ENCODE measurements at places on chromosomes 16 and 17.

- DNase-seq = no peak
Measured at GRCh38 chr16:3321816-3322215, 16.5 kb downstream of the ZNF75A start.

- DNase-seq = no peak
Measured at GRCh38 chr16:48978501-48978900, 303.1 kb downstream of the CBLN1 start.

GRCh38 chr17:19368229-19368628 lies 5.7 kb upstream of the B9D1 start:
- peak; percentile 37 for DNase-seq

GRCh38 chr17:1612400-1612799 lies 16.2 kb downstream of the SLC43A2 start:
- DNase-seq = no peak

DNA sequence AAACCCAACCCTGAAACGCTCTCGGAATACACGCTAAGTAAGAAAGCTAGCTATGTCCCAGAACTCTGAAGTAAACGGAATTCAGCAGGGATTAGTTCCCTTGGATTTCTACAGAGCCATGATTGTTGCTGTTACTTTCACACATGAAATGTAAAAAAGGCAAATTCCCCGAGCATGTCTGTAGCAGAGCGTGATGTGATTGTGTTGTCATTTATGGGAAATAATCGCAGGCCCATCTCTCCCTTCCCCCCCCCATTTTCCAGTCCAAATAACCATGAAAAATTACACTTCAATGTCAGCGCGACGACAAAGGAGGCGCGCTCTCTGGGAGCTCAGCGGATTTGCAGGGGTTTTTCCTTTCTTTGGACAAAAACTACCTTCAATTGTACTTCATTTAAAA lies 209.0 kb downstream of the ZFHX3 start:
- no peak for DNase-seq

- DNase-seq = no peak
Measured at GRCh38 chr16:75506107-75506506, 10.9 kb upstream of the CHST6 start.

GRCh38 chr17:77491921-77492445 lies 351.2 kb downstream of the SEC14L1 start:
- no peak for DNase-seq

- DNase-seq = no peak
Measured at GRCh38 chr17:26775219-26775822, 518.6 kb upstream of the WSB1 start.

DNA sequence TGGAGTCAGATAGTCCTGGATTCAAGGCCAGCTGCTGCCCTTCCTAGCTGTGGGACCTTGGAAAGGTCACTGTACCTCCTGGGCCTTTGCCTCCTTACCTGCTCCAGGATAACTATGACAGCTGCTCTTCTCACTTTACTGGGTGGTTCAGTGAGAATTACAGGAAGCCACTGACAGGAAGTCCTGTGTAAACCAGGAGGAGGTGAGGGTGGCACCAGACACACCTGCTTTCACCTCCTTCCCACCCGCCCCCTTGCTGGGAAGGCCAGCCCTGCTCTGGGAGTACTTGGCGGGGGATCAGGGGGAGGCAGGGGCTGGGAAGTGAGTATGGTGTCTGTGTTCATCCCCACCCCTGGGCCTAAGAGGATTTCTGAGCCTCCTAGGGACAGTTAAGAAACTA lies 42.6 kb downstream of the CPNE2 start:
- no peak for DNase-seq

- no peak for DNase-seq
Measured at GRCh38 chr17:74779948-74780400, 3.8 kb upstream of the NAT9 start.

GRCh38 chr17:63279498-63280230 lies 166.4 kb downstream of the CYB561 start:
- peak; percentile 87 for DNase-seq

DNA sequence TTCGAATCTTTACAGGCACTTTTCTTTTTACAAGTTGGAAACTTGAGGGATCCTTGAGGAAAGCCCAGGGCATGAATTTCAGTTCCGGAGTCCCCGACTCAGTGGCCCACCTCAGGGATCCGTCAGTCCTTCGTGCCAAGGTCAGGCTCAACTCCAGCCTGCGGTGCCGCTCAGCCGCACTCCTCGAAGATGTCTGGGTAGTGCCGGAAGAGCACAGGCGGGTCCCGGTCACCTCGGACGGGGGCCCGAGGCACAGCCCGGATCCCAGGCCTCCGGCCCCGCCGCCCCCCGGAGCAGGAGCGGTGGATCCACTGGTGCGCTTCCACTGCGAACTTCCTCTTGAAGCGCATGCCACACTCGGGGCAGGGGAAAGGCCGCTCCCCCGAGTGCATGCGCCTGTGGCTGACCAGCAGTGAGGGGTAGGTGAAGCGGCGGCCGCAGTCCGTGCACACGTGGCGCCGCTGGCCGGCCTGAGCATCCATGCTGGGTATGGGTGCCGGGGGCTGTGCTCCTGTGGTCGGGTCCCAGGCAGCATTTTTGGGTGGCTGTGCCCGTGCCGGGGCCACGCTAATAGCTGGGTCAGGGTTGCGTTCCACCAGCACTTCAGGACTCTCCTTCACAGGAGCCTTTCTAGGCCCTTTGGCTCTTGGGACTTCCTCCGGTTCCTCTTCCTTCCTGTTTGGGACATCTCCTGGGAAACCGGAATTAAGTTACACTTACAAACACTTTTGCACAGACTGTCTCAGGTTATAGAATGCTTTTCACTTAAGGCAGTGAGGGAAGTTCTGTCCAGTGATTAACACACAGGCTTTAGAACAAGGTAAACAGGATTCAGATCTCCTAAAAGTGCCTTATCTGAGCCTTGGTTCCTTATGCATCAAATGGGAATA lies 1.5 kb downstream of the ZNF688 start:
- DNase-seq = no peak

GRCh38 chr17:49442041-49442440 lies 27.4 kb upstream of the PHB1 start:
- no peak for DNase-seq

GRCh38 chr16:19835968-19836421 lies 48.7 kb downstream of the GPRC5B start:
- peak; percentile 83 for DNase-seq

GRCh38 chr17:34167354-34167753 lies 87.7 kb upstream of the CCL2 start:
- DNase-seq = peak; percentile 23

DNA sequence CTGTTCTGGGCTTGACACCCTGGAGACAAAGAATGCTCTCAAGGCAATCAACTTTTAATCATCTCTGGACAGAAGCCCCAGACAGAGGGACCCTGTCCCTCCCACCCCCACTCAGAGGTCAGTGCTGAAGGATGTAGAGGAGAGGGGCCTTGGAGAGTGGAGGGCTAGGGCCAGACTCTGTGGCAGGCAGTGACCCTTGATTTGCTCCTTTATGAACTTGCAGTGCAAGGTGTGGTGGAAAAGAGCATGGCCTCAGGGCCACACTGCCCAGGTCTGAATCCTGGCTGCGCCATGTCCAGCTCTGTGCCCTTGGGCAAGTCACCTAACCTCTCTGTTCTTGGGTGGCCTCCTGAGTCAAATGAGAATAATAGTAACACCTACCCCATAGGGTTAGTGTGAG lies 134.3 kb downstream of the TMEM132E start:
- no peak for DNase-seq

- DNase-seq = no peak
Measured at GRCh38 chr17:4248504-4249277, 15.1 kb downstream of the ANKFY1 start.

GRCh38 chr17:72236980-72237633 lies 116.3 kb downstream of the SOX9 start:
- no peak for DNase-seq

DNA sequence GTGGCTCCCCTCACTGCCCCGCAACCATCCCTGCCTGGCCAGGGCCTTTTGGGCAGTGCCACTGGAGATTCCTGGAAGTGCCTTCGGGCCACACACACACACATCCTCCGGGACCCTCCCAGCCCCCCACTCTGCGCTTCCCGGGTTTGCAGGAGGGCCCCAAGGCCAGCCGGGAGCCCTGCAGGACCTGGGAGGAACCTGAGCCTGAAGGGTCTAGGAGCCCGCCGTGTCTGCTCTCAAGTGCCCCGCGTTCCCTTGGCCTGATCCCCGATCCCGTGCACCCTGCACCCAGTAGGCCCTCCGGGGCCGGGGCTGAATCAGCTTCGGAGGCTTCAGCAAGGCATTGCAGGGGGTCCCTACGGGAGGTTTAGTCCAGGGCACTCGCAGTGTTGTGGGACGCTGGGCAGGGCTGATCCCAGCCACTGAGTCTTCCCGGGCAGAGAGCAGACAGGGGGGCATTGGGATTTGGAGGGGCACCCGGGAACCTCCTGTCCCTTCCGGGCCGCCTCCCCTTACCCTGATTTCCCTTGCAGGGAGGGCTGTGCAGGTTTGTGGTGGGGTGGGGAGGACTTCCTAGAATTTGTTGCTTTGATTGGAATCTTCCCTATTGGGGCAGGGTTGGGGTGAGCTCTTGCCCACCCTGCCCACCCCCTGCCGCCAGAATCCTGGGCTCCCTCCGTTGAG lies 36.9 kb downstream of the TMEM235 start:
- DNase-seq = no peak

DNA sequence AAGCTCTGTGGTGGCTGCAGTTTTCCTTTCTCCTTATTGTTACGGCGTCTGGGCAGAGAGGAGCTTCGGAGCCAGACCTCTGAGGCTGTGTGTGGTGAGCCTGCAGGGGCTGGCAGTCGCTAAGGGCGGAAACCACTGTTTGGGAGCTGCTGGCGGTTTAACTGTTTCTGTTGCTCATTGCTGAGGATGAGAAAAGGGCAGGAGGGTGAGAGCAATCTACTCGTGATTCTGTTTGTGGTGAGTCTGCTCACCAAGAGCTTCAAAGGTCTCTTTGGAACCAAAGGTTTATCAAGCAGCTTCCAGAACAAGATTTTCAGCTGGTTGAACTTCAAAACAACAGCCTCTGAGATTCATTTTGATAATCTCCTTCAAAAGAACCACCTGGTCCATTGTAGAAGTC lies 143.9 kb downstream of the ANKFN1 start:
- peak; percentile 62 for DNase-seq

DNA sequence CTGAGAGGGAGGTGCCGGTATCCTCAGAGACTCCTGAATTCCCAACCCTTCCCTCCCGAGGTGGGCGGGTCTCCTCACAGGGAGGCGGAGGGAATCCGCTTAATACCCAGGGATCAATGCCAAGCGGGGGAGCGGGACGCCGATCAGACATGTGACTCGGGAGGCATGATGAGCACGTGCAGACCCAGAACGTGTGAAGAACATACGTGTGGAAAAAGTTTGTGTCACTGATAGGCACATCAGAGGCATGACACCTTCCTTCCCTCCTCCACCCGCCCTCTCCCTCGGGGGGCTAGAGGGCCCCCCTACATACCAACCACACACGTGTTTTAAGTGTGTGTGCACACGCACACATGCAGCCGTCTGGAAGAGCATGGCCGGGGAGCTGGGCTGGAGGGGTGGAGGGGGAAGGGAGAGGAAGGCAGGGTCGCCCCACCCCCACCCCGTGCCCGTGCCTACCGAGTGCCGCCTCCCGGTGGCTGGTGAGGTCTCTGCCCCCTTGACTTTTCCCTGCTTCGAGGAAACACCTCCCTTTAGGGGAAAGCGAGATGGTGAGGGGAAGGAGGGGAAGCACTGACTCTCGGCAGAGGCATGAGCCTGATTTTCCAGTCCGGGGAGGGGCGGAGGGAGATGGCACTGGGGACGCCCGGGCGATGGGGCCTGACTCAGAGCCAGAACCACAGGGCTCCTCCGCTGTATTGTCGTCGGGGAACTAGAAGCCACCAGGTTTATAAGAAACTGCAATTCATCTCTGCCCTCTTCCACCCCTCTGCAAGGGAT lies 12.1 kb upstream of the TBX21 start:
- DNase-seq = no peak

- peak; percentile 78 for DNase-seq
Measured at GRCh38 chr16:11312718-11313492, 31.8 kb upstream of the PRM1 start.

DNA sequence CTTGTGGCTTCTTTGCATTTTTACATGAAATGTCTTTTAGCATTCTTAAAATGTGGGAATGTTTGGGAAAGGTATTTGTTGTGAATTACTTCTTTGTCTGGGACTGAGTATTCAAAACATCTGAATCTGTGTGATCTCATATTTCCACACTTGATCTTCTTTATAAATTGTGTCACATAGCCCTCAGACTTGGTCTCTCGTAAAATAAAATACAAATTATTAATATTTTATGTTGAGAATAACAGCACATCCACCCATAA lies 81.9 kb downstream of the TUBD1 start:
- DNase-seq = peak; percentile 45

DNA sequence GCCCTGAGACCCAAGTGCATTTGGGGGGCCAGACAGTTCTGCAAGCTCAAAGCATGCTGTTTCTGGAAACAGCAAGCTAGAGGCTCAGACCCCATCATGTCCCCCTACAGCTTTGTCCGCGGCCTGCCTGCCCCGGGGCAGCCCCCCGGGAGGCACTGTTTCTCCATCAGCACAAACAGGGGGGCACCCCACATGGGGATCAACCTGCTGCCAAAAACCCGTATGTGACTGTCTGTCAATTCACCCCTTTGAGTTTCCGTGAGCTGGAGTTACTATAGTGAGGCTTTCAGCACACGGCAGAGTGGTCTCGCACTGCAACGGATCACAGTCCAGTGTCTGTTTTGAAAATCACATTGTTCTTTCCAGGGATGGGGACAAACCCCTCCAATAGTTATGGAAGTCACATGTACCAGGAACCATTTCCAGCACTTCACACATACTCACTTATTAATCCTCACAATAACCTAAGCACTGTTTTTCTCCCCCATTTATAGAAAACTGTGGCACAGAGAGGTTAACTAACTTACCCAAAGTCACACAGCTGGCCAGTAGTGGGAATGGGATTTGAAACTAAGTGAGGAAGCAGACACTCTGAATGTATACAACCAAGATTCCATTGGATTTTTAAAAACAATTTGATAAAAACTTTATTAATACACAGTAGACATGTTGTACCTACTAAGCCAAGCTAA lies 269.0 kb downstream of the C16orf95 start:
- DNase-seq = no peak

DNA sequence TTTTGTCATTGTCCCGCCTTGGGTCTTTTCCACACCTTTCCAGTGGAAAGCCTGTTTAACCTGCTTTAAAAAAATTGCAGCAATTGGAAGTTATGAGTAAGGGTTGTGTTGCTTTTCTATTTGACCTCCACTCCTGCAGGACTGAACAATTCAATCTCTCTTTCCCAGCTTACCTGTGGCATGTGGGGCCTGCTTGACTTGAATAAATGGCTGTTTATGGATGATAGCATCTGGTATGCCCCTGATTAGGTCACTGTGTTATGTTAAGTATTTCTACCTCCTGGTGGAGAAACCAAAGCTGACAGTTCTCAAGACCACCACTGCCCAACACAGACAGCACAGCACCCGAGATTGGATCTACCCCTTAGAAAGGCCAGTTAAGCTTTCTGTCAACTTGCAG lies 64.8 kb upstream of the NOG start:
- DNase-seq = no peak

All from IMR-90 (cell line).